Activated T-cell treated with anti-CD3 and anti-CD28 coated beads for 4 hours (primary cell): ENCODE measurements at places on chromosomes 1 and 21.

DNA sequence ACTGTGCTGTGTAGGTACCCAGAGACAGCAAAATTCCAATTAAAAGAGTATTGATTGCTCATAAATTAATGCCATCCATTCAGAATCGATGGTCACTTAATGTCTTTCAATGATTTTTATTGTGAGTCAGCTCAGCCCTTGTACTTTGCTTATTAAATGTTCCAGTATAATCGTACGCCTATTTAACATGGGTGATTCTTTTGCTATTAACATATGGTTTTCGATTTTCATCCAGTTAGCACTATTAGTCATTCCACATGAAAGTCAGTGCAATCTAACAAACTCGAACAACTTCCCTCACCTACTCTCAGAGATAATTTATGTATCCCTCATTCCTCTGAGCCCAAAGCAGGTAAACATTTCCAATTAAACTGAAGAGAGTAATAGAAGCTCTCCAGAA, 109.6 kb upstream of the APP start:
- DNase-seq: no peak

- peak; percentile 18 for DNase-seq
These were observed 87.1 kb upstream of the CACNA1E start for GRCh38 chr1:181396171-181396670.

DNA sequence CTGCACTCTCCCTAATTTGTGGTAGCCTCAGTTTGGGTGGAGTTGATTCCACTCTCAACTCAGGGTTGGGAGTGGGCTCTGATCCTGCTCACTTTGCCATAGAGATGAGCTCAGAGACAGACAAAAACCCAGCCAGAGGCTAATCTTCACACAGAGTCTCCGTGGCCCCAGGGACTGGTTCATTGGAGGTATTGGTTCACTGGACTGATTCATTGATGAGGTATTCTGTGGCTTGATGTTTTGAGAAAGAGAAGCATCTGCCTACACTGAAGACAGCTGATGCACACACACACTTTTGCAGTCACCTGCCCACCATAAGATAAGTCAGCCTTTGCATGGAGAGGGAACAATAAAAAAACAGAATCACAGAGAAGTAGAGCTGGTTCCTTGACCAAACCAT, 183.8 kb downstream of the AJAP1 start:
- DNase-seq: no peak

- no peak for DNase-seq
These were observed 43.8 kb downstream of the ALG14 start for GRCh38 chr1:95028954-95029353.

DNA sequence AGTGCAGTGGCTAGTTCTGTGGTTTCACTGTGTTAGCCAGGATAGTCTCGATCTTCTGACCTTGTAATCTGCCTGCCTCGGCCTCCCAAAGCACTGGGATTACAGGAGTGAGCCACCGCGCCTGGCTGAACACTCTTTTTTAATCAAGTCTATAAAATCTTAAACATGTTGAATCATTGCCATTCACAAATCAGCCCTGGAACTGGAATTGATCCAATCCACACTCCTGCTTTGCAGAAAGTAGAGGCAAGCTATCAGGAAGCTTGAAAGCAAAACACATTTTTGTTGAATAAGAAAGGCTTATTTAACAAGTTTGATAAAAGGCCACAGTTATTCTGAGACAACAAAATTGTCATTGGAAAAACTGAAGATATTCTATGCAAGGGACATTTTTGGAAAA, 18.3 kb upstream of the EFHD2 start:
- no peak for DNase-seq

- DNase-seq: no peak
These were observed 177.4 kb upstream of the NRIP1 start for GRCh38 chr21:15241997-15242736.

DNA sequence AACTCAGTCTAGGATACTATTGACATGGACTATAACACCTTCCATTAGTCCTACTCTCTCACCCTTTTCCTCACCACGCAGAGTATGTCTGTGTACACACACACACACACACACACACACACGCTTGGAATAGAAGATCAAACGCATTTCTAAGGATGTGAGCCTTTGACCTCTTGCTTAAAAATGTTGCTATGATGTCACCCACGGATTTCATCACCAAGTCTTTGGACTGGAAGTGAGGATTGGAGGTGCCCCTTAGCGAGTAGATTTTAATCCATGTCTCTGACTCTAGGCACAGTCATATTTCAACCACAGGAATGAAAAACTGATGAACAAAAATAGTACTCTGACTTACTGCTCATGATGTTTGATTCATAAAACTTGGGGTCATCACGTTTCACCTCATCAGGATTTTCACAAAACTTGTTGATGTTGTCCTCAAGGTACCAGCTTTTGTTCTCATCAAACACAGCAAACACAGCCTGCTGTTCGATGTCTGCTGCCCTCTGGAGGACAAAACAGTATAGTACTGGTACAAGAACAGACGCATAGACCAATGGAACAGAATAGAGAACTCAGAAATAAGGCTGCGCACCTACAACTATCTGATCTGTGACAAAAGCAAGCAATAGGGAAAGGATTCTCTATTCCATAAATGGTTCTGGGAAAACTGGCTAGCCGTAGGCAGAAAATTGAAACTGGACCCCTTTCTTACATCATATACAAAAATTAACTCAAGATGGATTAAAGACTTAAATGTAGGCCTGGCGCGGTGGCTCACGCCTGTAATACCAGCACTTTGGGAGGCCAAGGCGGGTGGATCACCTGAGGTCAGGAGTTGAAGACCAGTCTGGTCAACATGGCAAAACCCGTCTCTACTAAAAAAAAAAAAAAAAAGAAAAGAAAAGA, 39.9 kb downstream of the F5 start:
- peak; percentile 47 for DNase-seq

- no peak for DNase-seq
These were observed 3.2 kb upstream of the ATP13A2 start for GRCh38 chr1:17014671-17015567.
